NCI-H1436 (cell line): ENCODE measurements at places on chromosomes 12 and 14.

DNA sequence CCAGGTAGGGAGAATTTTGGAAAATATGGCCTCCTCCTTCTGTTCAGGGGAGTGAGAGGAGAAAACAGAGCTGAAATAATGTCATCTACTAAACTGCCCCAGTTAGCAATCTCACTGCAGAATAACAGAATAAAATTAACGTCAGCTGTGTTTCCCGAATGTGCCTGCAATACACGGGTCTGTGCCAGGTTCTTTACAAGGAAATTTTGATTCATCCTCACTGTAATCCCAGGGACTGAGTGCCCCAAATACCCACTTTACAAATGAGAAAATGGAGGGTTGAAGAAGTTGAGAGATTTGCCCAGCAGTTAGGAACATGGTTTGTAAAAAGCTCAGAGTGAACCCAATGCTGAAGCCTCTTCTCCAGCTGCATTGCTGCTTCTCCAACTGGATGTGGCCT is 21.3 kb upstream of the SERPINA6 start:
- DNase-seq, result no peak

DNA sequence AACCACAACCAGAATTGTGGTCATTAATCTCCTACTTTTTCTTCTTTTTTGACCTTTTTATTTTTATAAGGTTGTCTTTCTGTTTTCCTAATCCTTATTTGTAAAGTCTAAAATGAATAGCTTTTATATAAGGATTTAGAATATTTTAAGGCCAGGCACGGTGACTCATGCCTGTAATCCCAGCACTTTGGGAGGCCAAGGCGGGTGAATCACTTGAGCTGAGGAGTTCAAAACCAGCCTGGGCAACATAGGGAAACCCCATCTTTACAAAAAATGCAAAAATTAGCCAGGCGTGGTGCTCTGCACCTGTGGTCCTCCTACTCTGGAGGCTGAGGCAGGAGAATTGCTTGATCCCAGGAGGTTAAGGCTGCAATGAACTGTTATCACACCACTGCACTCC is 55.1 kb downstream of the IFT81 start:
- no peak for DNase-seq

GRCh38 chr14:60206837-60207533 is 41.8 kb upstream of the DHRS7 start:
- no peak for DNase-seq

GRCh38 chr12:3313066-3313465 is 177.9 kb upstream of the PRMT8 start:
- no peak for DNase-seq

GRCh38 chr14:104023325-104024055 is 62.0 kb upstream of the ASPG start:
- DNase-seq, result no peak

- DNase-seq, result no peak
Measured at GRCh38 chr12:110373962-110374611, 29.4 kb downstream of the ANAPC7 start.

GRCh38 chr12:26690601-26691000 is 142.4 kb downstream of the ITPR2 start:
- DNase-seq, result no peak

GRCh38 chr14:65718629-65719028 is 306.1 kb downstream of the FUT8 start:
- DNase-seq, result no peak

DNA sequence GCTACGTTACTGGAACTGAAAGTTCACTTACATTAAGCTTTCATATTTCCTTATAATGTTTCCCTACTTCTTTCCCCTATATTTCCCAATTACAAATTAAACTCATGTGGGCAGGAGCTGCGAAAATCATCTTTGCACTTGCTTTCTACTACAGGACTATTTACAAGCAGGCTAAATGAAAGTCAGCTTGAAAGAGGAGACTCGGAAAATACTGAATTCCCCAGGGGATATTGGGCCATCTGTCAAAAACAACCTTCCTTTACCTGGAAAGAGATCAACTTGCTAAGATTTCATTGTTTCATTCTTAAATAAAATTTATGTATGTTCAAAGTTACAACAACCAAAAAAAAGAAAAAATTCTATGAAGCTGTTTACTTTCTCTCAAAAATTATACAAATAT is 92.8 kb upstream of the BBS10 start:
- DNase-seq, result no peak

GRCh38 chr14:101828046-101828445 is 66.5 kb downstream of the PPP2R5C start:
- no peak for DNase-seq
